ENCODE measurements at places on chromosomes 2 and 18.

DNA sequence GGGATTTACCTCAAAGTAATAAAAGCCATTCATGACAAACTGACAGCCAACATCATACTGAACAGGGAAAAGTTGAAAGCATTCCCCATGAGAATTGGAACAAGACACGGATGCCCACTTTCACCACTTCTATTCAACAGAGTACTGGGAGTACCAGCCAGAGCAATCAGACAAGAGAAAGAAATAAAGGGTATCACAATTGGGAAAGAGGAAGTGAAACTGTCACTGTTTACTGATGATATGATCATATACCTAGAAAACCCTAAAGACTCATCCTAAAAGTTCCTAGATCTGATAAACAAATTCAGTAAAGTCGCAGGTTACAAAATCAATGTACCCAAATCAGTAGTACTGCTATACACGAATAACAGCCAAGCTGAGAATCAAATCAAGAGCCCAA lies 17.2 kb upstream of the ASB18 start:
- DNase-seq = no peak

DNA sequence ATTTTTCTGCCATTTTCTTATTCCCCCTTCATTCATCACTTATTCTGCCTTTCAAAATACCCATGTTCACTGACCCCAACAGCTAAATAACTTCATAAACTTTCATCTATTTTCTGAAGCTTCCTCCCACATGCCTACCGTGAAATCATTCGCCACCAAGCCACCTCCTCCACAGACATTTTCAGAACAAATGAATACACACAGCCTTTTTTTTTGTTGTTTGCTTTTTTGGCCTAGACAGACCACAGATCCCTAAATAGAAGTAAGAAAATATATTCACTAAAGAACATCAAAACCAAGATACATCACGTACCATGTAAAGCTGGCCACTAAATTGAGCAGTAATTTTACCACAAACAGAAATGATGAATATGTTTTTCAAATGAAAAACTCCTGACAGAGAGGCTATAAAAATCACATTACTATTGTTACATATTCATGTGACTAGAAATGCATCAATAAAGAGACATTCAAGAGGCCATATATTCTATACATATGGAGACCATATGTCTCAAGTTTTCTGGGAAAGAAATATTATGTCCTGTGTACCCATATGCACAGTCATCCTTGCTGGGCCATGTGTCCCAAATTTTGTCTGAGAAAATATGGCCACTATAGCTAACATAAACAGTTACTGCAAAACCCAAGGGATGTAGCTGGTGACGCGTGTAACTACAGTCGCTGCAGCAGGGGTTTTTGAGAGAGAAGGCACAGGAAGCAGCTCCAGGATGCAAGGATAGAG lies 200.3 kb downstream of the FBXO15 start:
- no peak for DNase-seq

DNA sequence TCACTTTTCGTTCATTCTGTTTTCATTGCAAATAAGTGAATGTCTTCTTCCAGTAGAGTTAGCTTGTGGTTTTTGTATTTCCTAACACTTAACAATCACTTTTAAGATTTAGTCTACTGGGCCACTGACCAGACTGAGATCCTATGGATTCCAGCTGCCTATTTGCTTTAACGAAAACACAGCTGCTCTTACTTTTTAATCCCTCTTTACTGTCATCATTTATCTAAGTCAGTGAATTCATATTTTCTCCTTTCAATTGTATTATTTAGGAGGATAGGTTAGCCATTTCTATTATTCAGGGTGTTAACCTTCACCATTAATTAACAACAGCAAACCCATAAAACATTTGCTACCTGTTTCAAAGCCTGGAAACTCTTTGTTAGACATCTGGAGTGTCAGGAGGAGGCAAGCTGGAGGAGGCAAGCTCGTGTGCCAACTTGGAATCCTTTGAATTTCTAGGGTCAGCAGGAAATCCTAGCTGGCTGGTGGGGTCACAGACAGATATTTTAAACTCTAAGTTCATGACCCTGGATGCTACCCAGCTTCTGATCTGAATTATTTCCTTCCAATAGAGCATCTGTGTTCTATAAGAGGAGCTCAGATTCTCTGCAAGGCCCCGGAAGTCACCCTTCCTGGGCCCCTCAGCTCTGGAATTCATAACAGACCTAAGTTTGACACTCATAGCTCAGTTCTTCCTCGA lies 385.3 kb downstream of the RBM43 start:
- DNase-seq = no peak

- DNase-seq = peak; percentile 95
Measured at GRCh38 chr18:9735238-9735637, 27.1 kb downstream of the RAB31 start.

- no peak for DNase-seq
Measured at GRCh38 chr2:231015926-231016325, 20.0 kb downstream of the SPATA3 start.

DNA sequence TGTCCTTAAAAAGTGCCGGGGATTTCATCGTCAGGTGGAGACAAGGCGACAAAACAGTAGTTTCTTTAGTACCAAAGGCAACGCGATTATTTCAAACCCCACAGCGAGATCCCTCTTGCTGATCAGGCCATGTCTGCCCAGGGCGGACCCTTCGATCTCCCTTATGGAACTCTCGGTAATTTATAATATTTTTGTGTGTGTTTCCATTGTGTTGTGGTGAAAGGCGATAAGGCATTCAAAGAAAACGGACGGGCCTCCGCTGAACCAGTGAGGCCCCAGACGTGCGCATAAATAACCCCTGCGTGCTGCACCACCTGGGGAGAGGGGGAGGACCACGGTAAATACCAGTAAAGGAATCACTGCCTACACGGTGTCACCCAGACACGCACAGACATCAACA lies 1.4 kb upstream of the GAD1 start:
- DNase-seq = no peak

Measured in MV-4-11 (cell line).